ENCODE measurements at places on chromosomes 2 and 18.
A peak's percentile ranks its signal among the peaks of the same experiment; 100 is the strongest.

DNA sequence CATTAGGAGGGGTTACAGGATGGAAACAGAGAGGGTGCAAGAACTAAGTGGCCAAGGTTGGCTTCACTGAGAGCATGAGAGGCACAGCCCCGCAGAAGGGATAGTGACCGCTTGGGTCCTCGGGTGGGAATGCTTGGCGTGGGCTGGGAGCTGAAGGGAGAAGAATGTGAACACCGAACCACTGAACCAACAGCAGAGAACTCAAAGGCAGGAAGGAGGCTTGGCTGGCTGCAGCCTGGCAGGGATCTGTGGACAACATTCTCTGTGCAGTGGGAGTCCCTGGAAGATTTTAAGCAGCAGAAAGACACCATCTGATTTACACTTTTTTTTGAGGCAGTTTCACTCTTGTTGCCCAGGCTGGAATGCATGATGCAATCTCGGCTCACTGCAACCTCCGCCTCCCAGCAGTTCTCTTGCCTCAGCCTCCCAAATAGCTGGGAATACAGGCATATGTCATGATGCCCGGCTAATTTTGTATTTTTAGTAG lies 33.9 kb downstream of the SOWAHC start:
- no peak for DNase-seq
- no peaks in the 10 kb centered on the region for H3K27me3 ChIP-seq
- no peaks in the 10 kb centered on the region for H3K36me3 ChIP-seq

DNA sequence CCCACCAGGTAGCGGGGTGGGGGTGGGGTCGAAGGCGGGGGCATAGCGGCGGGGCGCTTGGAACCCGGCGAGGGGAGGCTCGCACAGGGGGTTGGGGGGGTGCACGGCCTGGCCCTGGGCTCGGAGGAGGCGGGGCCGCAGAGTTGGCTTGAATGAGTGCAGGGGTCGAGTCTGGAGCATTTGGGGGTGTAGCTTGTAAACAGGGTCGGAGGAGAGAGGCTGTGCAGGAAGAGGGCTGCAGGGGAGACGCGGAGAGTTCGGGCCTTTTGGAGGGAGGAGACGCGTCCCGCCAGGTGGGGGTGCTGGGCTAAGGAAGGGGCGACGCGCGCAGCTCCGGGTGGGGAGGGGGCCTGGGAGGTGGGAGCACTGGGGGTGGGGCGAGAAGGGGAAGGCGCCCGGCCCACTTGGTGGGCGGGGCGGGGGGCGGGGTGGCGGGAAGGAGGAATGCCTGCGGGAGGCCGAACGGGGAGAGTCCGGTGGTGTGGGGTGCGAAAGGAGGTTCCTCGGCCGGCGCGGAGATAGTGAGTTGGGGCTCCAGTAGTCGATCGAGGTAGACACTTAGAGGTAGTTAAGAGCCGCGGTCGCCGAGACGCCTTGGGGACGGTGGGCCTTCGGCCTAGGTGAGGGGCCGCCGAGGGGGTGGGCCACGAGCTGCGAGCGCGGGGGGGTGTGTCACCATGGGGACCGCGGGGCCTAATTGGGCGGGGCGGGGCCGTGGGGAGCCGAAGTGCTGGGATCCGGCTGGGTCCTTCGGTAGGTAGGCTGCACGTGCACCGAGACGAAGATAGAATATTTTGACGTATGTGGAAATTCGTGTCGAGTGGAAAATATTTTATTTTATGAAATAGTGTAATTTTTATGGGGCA lies 774 bp downstream of the MSH6 start:
- peaks cover 28% of the 10 kb centered on the region for H3K4me1 ChIP-seq
- peak overlapping the region; percentile 79 for H3K4me3 ChIP-seq
- H3K27ac ChIP-seq = peak overlapping the region; percentile 61

GRCh38 chr2:104408266-104408665 lies 445.6 kb upstream of the POU3F3 start:
- DNase-seq = no peak
- H3K4me3 ChIP-seq = no peak overlapping the region
- H3K27me3 ChIP-seq = no peaks in the 10 kb centered on the region
- no peaks in the 10 kb centered on the region for H3K36me3 ChIP-seq

GRCh38 chr2:206163251-206163880 lies 3.7 kb downstream of the EEF1B2 start:
- no peak overlapping the region for H3K4me3 ChIP-seq
- peaks cover 48% of the 10 kb centered on the region for H3K36me3 ChIP-seq
- no peaks in the 10 kb centered on the region for H3K27me3 ChIP-seq
- H3K27ac ChIP-seq = no peak overlapping the region
- H3K4me1 ChIP-seq = peaks cover 18% of the 10 kb centered on the region

- peaks cover 31% of the 10 kb centered on the region for H3K4me1 ChIP-seq
- H3K36me3 ChIP-seq = peaks cover 15% of the 10 kb centered on the region
- H3K27ac ChIP-seq = no peak overlapping the region
Measured at GRCh38 chr2:230749111-230749510, 36.5 kb downstream of the CAB39 start.

- no peak overlapping the region for H3K4me3 ChIP-seq
- DNase-seq = no peak
- H3K4me1 ChIP-seq = no peaks in the 10 kb centered on the region
- H3K27me3 ChIP-seq = no peaks in the 10 kb centered on the region
- no peaks in the 10 kb centered on the region for H3K36me3 ChIP-seq
Measured at GRCh38 chr2:209719034-209719433, 52.6 kb upstream of the UNC80 start.

DNA sequence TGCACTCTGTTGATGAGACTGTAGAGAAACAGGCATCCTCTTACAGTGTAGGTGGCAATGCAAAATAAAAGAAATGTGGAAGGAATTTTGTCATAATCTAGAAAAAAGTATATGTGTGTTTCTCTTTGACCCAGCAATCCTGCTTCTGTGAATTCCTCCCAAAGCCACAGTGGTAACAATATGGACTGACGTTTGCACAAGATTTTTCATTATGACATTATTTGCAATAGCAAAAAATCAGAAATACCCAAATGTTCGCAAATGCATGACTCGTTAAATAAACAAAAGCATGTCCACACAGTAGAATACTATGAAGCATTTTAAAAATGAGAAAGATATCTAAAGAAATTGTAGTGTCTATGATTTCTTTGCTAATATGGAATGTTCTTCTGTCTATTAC lies 255.2 kb upstream of the NRP2 start:
- DNase-seq = peak; percentile 42
- no peak overlapping the region for H3K4me3 ChIP-seq
- H3K27ac ChIP-seq = no peak overlapping the region

DNA sequence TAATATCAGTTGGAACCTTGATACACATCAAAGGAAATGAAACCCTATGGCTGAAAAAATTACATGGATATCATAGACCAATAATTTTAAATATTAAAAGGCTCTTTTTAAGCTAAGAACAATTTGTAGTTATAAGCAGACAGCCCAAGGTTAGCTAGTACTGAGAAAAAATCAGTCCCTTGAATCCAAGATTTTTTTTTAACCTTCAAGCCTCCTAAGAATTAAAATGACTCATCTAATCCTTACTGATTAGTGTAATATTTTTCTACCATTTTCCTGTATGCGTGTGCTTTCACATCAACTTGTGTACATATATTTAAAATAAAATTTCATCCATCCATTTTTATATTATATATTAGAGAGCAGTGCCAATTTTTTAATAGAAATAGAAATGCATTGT lies 1004.9 kb upstream of the ZEB2 start:
- H3K36me3 ChIP-seq = no peaks in the 10 kb centered on the region
- H3K27me3 ChIP-seq = no peaks in the 10 kb centered on the region
- no peak for DNase-seq
- H3K27ac ChIP-seq = peak overlapping the region; percentile 39
- H3K4me3 ChIP-seq = peak overlapping the region; percentile 47

- DNase-seq = no peak
- no peak overlapping the region for H3K4me3 ChIP-seq
- H3K36me3 ChIP-seq = 0 out of 2 replicates have a peak, but pooled peaks cover 8% of the 10 kb centered on the region
- no peaks in the 10 kb centered on the region for H3K27me3 ChIP-seq
Measured at GRCh38 chr2:9213477-9214051, 7.0 kb downstream of the ASAP2 start.

- 0 out of 2 replicates have a peak, but pooled peaks cover 4% of the 10 kb centered on the region for H3K4me1 ChIP-seq
- peak; percentile 45 for DNase-seq
- H3K27ac ChIP-seq = no peak overlapping the region
- H3K4me3 ChIP-seq = no peak overlapping the region
Measured at GRCh38 chr18:6482198-6482977, 67.7 kb upstream of the L3MBTL4 start.

Data from PC-3 (cell line).